ENCODE measurements at places on chromosomes 12 and 14.

DNA sequence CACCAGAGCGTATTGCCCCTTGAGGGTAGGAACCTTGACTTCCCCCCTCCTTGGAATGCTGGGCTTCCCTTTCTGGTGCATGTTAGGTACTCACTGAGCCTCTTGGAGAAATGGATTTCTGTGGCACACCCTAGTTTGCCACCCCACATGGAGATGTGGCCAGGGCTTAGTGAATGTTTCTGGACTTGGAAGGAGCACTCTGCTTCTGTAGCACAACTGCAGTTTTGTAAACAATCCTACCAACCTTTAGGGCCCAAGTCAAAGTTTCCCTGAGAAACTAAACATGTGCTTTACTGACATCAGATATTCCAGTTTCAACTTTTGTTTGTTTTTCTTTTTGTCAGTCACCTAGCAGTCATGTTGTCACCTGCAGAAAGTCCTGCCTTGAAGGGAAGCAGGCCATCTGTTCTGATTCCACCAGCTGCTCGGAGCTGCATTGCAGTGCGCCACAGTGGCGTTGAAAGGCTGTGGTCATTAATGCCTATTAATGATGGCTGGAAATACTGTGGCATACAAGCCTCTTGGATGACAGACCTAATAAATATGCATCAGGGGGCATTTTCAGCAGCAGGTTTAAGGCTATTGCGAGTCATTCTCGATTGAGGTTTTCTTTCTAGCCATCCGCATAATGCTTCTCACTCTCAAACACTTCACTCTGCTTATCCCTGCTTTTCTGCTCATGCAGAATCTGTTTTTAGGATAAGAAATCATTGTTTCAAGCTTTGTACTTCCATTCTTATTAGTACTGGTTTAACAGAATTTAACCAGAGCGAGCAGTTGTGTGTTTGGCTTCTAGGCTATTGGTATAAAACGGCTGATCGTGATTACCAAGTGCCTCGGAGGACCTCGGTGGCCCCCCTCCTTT lies 7.8 kb downstream of the PELI2 start:
- no peak for DNase-seq

GRCh38 chr14:69572841-69573135 lies 1.9 kb downstream of the CCDC177 start:
- DNase-seq: no peak

- DNase-seq: no peak
Observed at GRCh38 chr12:45246236-45246635, 30.3 kb downstream of the ANO6 start.

DNA sequence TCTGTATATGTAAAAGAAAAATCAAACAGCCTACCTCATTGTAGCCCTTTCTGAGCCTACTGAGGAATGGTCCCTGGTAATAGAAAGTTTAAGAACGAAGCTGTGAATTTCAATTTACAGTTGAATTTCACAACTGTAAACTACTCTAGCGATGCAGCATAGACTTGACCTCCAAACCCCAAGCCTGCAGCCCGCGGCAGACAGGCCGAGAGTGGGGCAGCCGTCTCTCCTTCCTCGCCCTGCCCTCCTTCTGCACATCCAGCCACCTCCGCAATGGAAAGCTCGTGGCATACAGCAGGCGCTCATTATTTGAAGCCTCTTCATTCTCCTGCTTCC lies 15.3 kb downstream of the RNASE2 start:
- no peak for DNase-seq

DNA sequence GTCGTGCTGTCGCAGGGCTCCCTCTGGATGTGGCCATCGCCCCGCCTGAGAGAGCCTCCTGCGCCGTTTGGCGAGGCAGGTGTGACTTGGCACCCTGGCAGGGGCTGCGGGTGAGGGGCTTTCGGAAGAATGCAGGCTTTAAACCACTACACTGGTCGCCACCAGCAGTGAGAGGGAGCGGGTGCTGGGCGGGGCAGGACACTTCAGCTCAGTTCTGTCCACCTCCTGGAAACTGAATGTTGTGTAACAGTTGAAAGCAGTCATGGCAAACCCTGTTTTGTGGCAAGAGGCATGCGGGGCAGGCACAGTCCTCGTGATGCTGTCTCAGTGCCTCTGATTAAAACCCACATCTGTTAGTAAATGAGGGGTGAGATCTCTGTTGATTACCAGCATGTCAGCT lies 55.9 kb downstream of the AACS start:
- no peak for DNase-seq

DNA sequence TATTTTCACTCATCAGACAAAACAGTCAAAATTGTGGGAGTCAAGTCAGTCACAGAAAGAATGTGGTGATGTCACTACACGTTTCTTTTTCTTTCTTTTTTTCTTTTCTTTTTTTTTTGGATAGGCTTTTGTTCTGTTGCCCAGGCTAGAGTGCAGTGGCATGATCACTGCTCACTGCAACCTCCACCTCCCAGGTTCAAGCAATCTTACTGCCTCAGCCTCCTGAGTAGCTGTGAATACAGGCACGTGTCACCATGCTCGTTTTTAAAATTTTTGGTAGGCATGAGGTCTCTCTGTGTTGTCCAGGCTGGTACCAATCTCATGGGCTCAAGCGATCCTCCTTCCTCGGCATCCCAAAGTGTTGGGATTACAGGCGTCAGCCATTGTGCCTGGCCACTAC lies 2.3 kb downstream of the CLECL1 start:
- no peak for DNase-seq

DNA sequence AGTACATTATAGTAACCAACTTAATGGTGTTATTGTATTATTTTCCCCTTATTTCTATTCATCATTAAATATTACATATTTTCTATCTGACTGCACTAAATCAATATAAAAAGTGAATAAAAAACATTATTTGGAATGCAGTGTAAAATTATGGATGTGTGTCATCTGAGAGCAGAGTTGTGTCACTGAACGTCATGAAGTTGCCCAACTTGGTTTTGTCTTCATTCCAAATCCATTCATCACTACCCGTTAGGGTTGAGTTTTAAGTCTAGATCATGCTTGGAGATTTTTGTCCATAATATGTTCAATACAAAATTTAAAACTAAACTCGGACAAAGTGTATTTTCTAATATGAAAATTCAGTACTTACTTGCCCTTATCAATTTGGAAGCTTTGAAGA lies 16.1 kb downstream of the KLRF1 start:
- DNase-seq: no peak

- no peak for DNase-seq
Observed at GRCh38 chr14:58587271-58587670, 50.5 kb upstream of the DACT1 start.

- DNase-seq: no peak
Observed at GRCh38 chr14:101132588-101132987, 229.1 kb upstream of the RTL1 start.

DNA sequence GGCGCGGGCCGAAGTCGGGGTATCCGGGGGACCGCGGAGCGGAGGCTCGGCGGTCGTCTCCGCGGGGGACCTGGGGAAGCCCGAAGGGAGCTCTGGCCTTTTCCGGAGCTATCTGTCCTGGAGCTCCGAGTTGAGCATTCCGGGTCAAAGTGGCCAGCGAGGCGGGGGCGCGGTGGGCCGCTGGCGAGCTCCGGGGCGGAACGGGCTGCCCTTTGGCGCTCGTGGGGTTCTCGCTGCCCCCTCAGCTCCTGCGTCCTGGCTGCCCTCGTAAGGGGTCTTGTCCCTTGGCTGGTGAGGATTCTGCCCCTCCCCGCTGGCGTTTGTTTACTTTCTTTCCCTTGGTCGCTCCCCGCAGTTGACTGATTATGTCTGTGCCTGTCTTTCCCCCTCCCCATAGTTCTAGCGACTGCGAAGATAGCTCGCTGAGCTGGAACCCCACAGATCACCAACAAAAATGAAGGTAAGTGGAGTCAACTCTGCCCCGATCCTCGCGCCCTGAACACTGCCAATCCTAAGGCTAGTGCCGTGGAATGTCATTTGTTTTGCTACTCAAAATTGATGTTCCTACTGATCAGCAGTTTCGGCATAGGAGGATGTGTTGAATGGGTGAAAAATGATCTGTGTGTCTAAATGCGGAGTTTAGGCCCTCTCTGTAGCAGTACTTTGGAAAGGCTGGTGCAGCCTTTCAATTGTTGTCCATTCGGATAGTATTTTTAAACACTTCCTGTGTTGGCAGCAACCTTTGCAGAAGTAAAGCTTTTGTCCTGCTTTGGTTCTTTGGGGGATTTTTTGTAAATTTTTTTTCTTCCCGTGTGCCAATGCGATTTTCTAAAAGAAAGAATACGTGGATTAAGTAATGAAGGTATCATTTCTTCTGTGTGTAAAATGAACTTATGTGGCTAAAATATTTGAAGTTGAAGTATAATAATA lies 1.3 kb downstream of the ARID4A start:
- DNase-seq: no peak

- no peak for DNase-seq
Observed at GRCh38 chr14:53509276-53510244, 356.4 kb upstream of the DDHD1 start.

DNA sequence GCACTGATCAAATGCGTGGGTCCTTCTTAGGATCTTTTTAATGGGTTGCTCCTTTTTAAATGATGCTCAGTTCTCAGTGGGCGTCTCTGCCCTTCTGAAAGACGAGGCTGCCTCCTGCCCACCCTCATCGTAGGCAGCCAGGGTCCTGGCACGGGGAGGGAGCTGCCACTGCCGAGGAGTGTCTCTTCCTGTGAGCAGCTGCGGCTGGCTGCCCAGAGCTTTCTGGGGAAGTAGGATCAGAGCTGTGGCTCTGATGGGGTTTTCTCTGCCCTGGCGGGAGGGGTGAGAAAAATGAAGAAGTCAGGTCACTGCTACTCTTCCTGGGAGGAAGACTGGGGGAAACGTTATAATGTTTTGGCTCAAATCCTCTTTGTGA lies 31.1 kb upstream of the BEGAIN start:
- no peak for DNase-seq

GRCh38 chr12:46722394-46723185 lies 103.2 kb downstream of the SLC38A4 start:
- no peak for DNase-seq

- DNase-seq: no peak
Observed at GRCh38 chr14:73173092-73173735, 36.9 kb downstream of the PSEN1 start.

DNA sequence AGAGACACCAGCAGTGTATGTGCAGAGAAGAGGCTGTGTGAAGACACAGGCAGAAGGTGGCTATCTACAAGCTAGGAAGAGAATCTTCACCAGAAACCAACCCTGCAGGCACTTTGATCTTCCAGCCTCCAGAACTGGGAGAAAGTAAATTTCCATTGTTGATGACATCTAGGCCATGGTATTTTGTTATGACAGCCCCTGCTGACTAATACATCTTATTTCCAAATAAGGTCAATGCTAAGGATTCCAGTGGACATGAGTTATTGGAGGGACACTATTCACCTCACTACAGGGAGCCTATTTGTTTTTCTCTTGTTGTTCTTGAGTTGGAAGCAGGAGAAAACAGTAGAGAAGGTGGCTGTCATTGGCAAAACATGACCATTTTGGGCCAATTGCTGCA lies 88.5 kb upstream of the RIN3 start:
- no peak for DNase-seq

- no peak for DNase-seq
Observed at GRCh38 chr14:89810101-89810500, 144.4 kb downstream of the EFCAB11 start.

DNA sequence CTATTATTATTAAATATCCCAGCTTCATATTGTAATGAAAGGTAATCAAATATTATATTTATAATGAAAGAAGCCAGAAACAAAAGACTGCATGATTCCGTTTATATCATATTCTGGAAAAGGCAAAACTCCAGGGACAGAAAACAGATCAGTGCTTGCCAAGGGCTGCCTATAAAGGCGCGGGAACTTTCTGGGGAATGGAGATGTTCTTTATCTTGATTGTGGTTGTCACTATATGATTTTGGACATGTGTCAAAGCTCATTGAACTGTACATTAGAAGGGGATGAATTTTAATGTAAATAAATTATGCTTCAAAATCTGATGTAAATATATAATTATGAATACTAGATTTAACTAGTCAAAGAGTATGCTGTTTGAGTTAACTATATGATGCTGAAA lies 115.4 kb upstream of the KRAS start:
- no peak for DNase-seq

DNA sequence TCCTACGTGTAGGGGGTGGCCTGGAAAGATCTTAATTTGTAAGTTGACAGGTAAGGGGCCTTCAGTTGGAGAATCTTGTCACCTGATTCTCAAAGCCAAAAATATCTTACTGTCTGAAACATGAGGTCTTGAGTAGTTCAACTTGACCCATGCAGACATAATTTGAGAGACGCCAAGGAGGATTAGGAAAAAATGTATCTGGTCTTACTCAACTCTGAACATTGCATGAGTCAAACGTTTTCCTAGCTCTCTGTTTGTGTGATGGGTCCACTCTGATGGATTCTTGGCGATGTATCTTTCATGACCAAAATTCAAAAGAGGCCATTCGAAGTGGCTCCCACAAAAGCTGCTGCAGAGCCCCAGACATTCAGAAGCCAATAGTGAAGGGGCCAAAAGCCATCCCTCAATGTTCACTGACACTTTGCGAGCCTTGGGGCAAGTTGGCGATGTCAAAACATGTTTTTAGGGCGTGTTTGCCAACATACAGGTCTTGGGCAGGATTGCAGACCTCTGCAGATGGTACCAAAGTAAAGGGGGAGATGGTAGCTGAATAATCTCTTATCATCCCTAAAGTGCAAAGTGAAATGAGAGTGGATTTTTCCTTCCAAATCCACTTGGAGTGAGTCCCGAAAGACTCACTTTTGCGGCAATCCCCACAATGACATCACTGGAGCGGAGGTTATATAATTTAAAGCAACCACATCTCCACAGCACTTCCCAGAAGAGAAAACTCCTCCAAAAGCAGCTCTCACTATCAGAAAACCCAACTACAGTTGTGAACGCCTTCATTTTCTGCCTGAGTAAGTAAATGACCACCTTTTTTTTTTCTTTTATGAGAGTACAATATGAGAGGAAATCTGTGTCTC lies at the start of gene BDKRB1:
BDKRB1 (plus strand) TSS at position 710 of the 866 bp plus-strand sequence. CDS start 7,473 bp downstream, outside the sequence.
- no peak for DNase-seq

GRCh38 chr12:45235087-45236025 lies 19.5 kb downstream of the ANO6 start:
- DNase-seq: no peak

GRCh38 chr12:57739914-57740538 lies 1.5 kb upstream of the AGAP2 start:
- no peak for DNase-seq

DNA sequence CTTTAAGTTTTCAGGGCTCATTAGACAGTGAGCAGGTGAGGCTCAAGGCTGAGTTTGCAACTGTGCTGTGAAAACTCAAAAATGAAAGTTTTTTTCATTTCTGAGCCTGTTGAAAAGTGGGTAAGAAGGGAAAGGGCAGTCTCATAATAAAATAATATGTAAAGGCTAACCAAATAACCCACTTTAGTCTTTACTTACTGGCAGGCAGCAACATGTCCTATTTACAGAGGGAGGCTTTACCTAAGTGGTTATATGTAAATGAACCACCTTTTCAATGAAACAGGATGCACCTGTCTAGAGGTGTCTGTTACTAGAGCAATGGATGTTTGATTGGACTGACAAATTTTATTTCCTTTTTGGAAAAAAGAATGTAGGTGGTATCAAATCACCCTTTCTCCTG lies 158.0 kb downstream of the ETV6 start:
- DNase-seq: no peak

GRCh38 chr12:15782667-15783066 lies 6.5 kb downstream of the EPS8 start:
- DNase-seq: no peak

Measured in effector CD4-positive, alpha-beta T cell (primary cell).